EH (cell line): ENCODE measurements at places on chromosomes 2 and 18.

DNA sequence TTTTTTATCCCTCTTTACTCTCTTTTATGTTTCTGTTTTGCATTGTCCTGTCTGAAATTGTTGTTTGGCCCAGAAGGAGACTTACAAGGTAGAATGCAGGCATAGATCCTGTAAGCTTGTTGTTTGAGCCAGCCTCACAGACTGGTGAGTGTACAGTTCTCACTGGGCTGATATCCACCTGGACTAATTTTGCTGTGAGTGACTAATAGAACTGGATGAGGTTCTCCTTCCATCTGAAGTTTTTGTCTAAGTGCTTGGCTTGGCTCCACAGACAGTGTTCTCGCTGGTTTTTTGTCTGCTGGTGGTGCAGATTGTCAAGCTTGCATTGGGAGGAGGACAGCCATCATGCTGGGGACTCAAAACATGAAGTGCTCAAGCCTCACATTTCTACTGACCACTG, 495.7 kb downstream of the TSN start:
- no peak for DNase-seq

DNA sequence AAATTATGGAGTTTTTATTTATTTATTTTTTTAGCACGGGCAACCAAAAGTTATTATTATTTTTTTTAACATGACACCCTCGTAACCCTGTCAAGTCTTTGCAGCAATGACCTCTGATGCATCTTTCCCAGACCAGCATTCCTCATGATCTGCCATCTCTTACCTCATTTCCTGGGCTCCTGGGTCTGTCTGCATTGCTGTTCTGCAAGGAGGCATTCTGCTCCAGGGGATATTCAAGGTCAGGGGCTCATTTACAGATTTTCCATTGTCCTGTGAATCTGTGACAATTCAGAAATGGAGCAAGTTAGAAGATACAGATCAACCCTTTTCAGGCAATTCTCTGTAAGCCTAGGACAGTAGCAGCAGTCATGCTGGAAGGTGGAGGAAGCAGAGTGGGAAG, 43.0 kb downstream of the NGEF start:
- DNase-seq = peak; percentile 11

DNA sequence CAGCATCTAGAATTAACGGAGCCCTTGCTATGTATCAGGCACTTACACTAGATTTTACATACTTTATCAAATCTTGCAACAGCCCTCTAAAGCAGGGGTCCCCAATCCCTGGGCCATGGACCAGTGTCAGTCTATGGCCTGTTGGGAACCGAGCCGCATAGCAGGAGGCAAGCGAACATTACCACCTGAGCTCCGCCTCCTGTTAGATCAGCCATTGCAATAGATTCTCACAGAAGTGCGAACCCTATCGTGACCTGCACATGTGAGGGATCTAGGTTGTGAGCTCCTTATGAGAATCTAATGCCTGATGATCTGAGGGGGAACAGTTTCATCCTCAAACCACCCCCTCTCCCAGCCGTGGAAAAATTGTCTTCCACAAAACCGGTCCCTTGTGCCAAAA, 13.4 kb downstream of the DNAJB2 start:
- no peak for DNase-seq

- no peak for DNase-seq
These were observed 43.8 kb downstream of the APOB start for GRCh38 chr2:20999906-21000645.

DNA sequence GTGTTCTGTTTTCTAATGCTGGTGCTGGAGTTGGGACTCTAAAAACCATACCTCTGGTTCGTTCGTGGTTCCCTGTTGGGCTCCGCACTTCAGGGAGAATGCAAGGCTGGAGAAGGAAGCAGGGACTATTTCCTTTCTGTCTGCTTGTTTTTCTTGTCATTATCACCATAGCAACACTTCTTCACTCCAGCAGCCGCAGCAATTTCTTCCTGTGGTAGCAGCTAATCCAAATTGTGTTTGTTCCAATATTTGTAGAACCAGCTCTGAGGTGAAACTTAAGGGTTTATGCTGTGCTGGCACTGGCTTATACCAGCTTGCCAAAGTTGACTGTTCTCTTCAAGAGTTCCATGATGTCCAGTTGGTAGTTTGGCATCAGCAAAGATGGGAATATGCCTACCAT, 301.4 kb upstream of the SYT4 start:
- no peak for DNase-seq

GRCh38 chr2:181025004-181025403, 44.6 kb downstream of the UBE2E3 start:
- peak; percentile 21 for DNase-seq

- DNase-seq = no peak
These were observed 469.3 kb downstream of the METTL4 start for GRCh38 chr18:2102022-2102421.

- no peak for DNase-seq
These were observed 36.5 kb downstream of the RRM2 start for GRCh38 chr2:10159086-10159485.

DNA sequence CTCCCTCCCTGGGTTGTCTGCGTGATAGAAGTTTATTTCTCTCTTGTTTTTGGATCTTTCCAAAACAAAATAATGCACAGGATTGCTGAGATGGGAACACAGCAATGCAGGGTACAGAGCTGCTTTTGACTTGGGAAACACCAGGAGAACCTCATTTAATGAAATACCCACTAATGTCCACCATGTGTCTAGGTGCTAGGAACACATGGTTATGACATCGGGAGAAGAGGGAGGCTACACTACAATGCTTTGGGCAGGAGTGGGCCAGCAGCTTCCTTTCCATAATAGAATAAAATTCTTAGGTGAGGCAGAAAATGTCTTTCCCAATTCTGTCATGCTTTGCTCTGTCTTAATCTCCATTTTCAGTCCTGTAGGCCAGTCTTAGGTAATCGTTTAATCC, 29.2 kb upstream of the KCNF1 start:
- no peak for DNase-seq

- no peak for DNase-seq
These were observed 303.0 kb downstream of the ICOS start for GRCh38 chr2:204239411-204240165.

- peak; percentile 95 for DNase-seq
These were observed 37.1 kb downstream of the BCL11A start for GRCh38 chr2:60516383-60516811.

- peak; percentile 93 for DNase-seq
These were observed 123.7 kb downstream of the COL6A3 start for GRCh38 chr2:237290261-237290660.

GRCh38 chr2:168528469-168528868, 72.4 kb downstream of the CERS6 start:
- DNase-seq = peak; percentile 57

DNA sequence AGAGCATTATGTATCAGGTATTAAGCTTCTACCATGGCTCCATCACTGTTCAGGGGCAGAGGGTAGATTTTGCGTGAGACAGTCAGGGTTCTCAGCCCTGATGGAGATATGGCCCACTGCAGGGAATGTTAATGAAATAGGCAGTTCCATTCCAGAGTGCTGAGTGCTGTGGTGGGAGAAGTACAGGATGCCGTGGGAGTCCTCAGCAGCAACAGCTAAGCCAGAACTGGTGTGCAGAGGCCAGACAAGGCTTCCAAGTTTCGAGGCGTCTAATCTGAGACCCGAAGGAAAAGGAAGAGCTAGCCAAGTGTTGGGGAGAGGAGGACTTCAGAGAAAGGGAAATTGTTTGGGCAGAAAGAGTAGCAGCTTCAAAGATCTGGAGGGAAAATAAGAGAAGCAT, 30.2 kb upstream of the MAPRE2 start:
- no peak for DNase-seq

GRCh38 chr2:73931531-73932500, 5.1 kb downstream of the DGUOK start:
- DNase-seq = peak; percentile 33

DNA sequence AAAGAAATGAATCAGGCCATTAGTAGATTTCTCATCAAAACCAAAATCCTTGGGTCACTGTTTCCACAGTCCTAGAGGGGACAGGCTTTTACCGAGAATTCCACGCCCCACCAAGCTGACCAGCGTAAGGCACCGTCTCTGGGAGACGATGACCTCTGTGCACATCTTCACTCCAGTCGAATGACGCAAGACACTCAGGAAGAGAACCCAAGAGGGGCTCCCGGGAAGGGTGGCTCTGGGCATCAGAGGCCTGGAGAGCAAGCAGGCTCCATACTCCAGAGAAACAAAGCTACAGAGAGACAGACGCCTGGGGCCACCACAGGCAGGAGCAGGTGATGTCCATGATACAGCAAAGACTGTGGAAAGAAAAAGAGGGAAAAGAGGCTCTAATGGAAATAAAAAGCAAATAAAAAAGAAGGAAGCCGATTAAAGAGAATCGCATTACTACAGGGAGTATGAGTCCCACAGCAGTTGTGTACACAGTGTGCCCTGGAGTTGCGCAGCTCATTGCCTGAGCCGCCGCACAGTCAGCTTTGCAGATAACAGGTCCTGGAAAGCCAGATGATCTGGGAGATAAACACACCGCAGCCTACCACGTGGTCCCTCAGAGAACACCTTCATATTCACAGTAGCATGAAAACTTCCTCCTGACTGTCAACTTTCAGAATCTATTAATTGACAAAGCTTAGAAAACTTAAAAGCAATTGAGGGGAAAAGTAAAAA, 572.7 kb upstream of the SALL3 start:
- DNase-seq = no peak

DNA sequence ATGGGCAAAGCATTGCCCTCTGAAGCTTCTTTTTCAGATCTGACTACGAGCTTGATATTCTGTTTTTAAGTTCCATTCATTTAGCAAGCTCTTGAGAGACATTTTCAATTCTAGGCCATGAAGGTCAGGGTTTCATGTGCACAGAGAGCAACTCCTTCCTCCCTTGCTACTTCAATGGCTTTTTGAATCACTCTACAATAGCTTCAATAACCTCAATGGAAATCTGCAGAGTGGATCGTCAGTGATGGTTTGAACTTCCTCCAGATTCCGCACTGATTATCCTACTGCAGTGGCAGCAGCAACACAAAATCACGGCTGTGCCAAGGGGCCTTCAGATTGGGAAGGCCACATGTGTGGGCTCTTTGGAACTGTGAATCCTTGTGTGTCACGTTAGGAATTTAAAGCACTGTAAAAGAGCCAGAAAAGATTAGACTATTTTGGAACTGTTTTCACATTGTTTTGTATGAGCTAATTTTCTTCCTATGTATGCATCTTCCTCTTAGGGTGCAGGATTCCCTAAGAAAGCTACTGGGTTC, 88.4 kb upstream of the MGAT4A start:
- DNase-seq = no peak

DNA sequence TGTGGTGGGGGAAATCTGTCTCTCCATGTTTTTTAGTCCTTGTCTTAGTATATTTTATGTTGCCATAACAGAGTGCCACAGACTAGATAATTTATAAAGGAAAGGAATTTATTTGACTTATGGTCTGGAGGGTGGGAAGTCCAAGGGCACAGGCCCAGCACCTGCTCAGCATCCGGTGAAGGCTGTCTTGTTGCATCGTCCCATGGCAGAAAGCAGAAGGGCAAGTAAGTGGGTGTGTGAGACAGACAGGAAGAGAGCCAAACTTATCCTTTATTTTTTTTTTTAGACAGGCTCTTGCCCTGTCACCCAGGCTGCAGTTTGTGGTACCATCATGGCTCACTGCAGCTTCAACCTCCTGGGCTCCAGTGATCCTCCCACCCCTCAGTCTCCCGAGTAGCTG, 98.1 kb downstream of the HS1BP3 start:
- no peak for DNase-seq

- DNase-seq = peak; percentile 45
These were observed 562 bp downstream of the CENPA start for GRCh38 chr2:26786207-26787028.

- no peak for DNase-seq
These were observed 168.7 kb upstream of the AGAP1 start for GRCh38 chr2:235325151-235325550.

- peak; percentile 30 for DNase-seq
These were observed 225.4 kb downstream of the FAM210A start for GRCh38 chr18:13500869-13501542.

DNA sequence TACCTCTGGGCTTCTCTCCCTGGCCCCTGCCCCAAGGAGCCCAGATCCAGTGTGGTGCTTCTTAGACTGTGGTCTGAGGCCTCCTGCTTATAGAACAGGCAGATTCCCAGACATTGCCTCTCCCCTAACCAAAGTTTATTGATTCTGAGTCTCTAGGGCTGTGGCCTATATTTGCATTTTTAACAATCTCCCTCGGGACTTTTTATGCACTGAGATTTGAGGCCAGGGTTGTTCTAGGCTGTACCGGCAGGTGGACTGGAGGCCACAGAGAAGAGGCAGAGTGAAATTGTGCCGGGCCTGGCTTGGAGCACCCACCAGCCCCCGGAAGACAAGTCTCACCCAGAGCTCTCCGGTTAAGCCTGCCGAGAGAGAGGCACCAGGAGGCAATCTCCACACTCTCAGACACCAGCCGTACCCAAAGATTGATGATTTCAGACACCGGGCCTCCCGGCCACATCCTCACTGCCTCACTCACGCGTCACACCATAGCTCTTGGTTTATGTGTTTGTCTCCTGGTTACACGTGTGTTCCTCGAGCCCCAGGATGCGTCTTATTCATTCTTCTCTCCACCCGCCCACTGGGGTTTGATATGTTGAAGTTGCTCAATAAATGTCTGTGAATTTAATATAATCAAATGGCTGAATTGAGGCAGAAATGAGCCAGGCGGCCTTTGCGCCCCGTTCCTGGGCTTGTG, 203.7 kb downstream of the KLHL29 start:
- no peak for DNase-seq

DNA sequence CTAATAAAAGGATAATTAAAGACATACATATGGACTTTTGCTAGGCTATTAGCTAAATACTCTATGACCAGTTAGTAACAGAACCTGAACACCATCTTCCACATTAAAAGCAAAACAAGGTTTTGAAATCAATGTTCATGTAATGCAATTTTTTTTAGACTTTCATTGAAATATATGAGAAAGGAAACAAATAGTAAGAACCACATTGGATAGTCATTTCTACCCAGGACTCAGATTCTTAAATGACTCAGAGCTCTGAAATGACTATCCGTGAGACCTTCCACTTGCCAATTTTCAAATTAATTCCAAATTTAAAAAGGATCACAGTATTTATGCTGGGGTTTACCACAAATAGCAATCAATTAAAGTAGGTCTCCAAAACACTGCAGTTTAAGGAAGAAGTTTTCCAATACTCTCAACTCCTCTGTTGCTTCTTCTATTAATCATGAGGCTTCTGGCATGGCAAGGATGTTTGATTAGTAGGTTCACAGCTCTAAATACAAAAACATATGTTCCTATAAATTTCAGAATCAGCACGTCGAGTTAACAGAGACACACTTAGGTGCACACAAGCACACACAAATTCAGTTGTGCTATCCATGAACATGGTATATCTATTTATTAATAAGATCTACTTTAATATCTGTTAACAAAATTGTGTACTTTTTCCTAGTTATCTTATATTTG, 841.0 kb downstream of the RNF144A start:
- DNase-seq = peak; percentile 44

GRCh38 chr2:71154798-71155197, 24.4 kb downstream of the MPHOSPH10 start:
- peak; percentile 13 for DNase-seq

DNA sequence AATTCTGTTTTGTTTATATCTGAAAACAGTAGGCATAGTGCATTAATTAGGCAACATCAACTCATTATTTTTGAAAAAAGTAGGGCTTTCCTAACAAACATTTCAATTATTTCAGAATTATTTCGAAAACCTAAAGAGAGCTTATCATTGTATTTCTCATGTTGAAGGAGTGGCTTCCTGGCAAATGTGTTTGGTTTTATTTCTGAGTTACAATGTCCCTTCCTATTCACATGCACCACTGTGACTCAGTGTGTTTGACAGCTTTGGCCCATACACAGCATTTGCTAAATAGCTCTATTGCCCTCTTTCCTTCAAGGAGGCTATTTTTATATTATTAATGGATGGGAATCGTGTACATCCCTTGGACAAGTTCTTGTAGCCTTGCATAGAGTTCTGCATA, 205.9 kb downstream of the PTGR3 start:
- peak; percentile 30 for DNase-seq
